ENCODE measurements at places on chromosomes 6 and 20. TPM values are rescaled to one million over a fixed set of nuclear protein-coding genes. Genes with fewer than 3 reads are reported as not detected.

- no peak for DNase-seq
These were observed 4.4 kb downstream of the FOXF2 start for GRCh38 chr6:1393641-1394283.

- no peak for DNase-seq
These were observed 202.5 kb downstream of the BCAS1 start for GRCh38 chr20:53867741-53868351.

DNA sequence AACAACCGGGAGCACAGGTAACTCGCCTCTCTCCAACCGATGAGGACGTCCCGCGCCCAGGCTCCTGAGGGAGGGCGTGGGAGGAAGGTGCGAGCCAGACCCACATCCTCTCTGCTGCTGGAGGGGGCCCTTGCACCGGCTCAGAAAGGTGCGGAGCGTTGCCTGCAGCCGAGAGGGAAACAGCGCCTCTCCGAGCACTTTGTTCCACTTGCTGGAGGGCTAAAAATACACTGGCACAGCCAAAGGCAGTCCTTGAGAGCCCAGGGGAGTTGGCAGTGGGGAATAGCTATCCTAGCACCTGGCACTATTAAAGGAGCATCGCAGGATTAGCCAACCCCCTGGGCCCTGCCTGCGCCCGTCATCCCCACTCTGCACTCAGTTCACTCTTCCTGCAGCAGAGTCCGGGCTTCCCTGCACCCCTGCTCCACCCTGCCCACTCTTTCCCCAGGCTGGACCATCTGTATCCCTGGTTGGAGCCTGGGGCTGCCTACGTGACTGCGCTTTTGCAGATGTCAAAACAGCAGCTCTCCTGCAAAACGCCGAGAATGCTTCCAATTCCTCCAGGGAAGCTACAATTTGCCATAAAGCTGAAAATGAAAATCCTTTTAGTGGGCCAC lies 108.9 kb downstream of the SNX5 start:
- DNase-seq: no peak

DNA sequence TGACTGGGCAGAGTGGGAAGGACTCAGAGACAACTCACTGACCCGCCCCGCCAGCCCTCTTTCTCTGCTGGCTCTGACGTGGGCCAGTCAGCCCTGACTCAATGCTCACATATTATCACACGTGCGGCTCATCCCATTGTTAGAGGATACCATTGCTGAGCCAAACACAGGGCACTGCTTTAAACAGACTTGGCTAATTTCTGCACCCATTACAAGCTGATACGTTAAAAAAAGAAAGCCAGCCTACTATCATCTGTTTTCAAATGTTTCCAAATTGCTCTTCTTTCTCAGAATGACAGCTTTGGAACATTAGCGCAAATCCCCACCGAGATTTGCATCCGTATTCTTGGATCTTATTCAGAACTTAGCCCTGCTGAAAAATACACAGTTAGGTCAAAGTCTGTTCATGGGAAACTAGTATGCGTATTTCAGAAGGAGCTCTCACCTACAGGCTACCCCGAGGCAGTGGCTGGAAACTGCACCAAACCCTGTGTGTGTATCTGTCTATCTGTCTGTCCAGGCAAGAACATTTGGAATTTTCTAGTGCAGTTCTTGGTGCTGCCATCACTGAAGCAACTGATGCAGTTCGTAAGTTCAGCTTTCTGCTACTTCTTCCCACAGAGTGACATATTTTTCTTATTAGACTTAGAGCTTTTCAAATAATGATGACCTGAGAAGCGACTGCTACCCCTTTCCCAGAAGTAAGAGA lies 32.8 kb downstream of the RAMACL start:
- peak; percentile 46 for DNase-seq

DNA sequence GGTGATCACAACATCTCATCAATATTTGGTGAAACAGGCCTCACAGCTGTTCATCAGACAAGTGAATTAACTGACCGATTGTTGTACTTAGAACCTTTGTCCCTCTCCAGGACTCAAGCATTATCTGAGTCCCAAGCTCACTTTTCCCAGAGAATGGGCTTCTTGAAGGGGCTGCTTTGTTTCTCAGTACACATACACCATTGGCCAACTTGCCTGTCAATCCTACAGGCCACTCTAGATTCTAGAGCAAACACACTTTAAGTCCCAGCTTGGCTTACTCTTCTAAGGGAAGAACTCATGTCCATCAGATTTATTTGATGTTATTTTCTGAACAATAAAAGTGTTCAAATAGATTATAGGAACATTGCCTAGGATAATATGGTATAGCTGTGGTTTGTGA lies 249.5 kb downstream of the BCKDHB start:
- DNase-seq: no peak

DNA sequence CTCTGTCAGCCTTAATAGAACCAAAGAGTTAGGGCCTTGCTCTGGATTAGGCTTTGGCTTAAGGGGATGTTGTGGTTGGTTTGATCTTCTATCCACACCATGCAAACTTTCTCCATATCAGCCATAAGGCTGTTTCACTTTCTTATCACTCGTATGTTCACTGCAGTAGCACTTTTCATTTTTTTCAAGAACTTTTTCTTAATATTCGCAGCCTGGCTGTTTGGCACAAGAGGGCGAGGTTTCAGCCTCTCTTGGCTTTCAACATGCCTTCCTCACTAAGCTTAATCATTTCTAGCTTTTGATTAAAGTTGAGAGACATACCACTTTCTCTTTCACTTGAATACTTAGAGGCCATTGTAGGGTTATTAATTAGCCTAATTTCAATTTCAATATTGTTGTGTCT lies 193.1 kb downstream of the NRN1 start:
- DNase-seq: no peak

The SLC17A2 gene
- not detected for total RNA-seq

GRCh38 chr20:62773845-62774714 lies 22.2 kb upstream of the MRGBP start:
- no peak for DNase-seq
